ENCODE measurements at places on chromosomes 2 and 18.

GRCh38 chr2:191783416-191783815 is 63.5 kb downstream of the CAVIN2 start:
- DNase-seq = peak; percentile 29

GRCh38 chr2:196372811-196373664 is 201.7 kb upstream of the STK17B start:
- no peak for DNase-seq

- no peak for DNase-seq
Measured at GRCh38 chr18:56374007-56374655, 264.3 kb downstream of the TXNL1 start.

DNA sequence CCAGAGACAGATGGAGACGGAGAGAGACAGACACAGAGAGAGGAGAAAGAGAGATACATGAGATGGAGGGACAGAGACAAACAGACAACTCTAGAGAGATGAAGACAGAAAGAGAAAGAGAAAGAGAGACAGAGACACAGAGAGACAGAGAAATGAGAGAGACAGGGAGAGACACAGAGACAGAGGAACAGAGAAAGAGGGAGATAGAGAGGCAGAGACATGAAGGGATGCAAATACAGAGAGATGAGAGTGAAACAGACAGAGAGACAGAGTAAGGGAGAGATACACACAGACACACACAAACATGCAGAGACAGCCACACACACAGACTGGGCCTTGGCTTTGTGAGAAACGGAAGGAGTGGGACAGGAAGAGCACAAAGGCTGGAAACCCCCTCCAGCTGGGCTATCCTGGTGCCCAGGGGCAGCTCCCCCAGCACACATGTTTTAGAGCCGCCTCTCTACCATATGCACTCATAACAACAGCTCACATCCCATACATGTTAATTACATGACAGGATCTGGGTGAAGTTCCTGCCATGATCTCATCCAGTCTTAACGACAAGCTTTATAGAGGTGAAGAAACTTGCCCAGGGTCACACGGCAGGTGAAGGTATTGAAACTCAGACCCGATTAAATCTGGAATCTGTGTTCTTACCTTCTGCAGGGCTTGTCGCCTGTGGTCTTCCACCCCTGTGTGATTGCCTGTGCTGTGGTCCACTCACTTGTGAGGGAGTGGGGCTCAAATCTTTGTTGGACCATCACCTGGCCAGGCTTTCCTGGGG is 32.4 kb downstream of the IL18R1 start:
- DNase-seq = peak; percentile 75

DNA sequence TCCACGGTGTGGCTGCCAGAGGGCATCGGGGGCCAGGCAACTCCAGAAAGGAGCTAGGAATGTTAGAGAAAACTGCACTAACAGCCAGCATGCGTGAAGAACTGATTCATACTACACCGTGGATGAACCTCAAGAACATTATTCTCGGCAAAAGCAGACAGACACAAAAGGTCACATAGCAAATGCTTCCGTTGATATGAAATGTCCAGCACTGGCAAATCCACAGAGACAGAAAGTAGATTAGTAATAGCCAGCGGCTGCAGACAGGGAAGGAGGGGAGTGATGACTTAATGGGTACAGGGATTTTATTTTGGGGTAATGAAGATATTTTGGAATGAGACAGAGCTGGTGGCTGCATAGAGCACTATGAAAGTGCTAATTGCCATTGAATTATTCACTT is 37.4 kb downstream of the SCTR start:
- DNase-seq = no peak

GRCh38 chr2:48934807-48935206 is 179.3 kb upstream of the LHCGR start:
- DNase-seq = no peak

GRCh38 chr2:44944102-44944951 is 2.8 kb downstream of the SIX3 start:
- no peak for DNase-seq

DNA sequence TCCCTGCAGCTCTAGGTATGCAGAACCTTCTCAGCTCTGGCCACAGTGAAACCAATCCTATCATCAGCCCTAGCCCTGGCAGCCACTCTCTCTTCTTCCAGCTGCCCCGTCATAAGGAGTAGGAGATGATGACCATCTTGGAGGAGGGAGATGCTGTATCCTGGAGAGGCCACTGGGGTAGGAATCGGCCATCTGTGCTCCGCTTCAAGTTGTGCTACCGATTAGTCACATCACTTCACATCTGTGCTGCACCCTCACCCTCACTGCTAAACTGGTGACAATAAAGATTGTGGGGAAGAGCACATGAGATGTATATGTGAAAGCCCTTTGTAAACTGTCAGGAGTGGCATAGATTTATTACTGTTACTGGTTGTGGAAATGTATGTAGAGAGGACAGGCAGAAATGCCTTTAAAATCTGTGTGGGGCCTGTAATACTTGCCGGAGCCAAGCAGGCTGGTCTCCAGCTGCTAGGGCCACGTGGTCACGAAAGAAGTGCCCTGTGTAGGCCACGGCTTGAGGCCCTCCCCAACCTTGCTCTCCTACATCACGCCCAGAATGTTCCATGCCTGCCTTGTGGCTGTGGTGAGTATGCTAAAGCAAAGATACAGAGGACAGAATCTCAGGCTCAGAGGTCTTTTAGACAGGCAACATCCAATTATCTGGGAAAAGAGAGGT is 236.8 kb downstream of the CLIP4 start:
- DNase-seq = no peak

DNA sequence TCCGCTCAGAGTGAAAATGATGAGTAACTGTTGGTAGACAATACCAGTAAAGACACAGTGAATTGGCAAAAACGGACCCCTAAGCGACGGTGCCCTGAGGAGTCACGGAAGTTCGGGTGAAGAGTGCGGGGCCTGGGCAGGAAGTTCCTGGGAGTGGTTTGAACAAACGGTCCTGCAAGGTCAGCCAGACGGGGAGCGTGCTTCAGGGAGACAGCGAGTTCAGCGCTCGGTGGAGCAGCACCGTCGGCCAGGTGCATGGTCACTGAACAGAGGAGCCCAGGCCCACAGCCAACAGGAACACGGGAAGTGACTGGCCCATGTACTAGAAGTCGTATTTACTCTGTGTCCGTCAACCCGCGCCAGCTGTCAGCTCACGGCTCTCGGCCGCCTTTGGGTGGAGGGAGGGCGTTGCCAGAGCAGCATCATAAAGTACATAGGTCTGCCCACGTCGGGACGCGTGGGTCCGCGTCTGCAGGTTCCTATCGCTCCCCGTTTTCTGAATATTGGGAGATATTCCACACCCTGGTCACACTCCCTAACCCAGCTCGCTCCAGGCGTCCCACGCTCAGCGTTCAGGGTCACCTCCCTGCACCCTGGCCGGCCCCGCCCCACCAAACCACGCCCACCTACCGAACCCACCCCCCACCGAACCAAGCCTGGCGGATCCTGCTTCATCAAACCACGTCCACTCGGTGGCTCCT is 75.6 kb upstream of the UXS1 start:
- peak; percentile 26 for DNase-seq

DNA sequence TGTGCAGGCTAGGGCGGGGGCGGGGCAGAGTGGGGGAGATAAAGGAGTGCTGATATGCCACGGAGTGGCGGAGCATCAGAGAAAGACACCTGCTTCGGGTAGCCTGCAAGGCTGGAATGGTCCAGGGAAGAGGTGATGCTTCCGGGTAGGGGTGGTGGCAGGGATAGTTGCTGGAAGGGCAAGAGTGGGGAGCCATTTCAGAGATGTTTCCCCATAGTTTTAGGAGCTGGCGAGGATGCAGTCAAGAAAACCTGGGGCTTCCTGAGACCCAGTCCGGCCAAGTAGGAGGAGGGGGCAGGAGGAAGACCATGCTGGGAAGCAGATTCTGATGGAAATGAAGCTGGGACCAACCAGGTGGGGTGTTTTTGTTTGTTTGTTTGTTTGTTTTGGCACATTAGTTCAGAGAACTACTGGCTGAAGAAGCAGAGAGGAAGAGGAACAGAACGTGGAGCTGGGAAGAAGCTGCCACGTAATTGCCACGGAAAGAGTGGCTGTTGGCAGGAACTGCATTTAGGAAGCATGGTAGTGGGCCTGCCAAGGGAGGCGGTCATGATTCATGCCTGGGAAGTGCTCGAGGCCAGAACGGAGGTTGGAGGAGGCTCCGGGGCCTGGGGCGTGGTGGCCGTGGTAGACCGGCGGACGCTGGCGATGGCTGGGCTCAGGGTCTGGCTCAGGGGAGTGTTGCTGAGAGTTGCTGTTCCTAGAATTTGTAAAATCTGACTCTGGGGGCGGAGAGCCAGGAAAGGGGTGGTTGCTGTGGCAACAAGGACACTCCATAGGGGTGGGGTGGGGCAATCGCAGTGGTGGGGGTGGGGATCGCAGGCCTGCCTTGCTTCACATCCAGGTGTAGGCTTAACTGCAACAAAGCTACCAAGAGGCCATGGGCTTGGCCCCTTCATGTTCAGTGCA is 8.6 kb upstream of the INPP5D start:
- no peak for DNase-seq

DNA sequence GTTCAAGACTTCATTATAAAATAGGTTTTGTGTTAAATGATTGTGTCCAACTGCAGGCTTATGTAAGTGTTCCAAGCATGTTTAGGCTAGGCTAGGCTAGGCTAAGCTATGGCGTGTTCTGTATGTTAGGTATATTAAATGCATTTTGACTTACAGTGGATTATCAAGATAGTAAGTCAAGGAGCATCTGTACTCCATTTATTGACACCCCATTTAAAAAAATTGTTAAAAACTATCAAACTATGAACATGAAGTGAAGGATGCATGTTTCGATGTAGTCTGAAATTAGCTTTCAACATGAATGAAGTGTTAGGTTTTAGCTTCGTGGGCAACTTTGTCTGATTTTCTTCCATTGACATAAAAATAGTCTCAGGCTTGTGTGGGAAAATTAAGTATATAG is 290.5 kb downstream of the PARD3B start:
- DNase-seq = no peak

GRCh38 chr2:83949361-83949760 is 509.7 kb downstream of the SUCLG1 start:
- DNase-seq = no peak

DNA sequence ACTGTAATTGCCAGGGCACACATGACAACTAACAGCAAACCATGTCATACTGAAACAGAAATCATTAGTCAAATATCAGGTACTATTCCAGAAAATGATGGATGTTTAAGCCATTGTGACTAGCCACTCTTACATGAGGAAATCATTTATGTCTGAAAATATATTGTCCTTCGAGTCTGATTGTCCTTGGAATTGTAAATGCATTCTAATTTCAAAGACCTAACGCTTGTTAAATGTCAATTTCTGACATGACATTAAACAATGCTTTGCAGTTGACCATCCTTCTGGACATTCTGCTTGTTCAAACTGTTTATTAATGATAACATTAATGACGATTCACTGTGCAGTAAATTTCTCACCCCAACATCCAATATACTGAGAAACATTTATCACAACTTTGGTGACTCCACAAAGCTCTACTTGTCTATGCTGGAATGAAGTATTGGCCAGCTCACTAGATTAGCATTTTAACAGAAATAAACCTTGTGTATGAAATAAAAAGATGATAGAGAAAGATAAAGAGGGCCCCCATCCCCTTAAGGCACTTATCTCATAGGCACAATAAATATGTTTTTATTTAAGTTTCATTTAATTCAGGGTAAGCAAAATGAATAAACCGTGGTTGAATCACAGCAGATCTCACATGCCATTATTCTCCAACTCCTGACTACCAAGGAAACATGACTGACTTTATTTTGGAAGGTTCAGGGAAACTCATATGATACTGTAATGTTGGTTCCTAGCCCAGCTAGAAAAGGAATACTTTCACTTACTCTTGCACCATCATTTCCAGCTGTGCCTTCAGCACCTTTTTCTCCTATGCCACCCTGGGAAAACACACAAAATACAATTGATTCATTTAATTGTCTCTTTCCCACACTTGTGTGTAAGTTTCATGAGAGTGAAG is 82.3 kb downstream of the COL3A1 start:
- no peak for DNase-seq

DNA sequence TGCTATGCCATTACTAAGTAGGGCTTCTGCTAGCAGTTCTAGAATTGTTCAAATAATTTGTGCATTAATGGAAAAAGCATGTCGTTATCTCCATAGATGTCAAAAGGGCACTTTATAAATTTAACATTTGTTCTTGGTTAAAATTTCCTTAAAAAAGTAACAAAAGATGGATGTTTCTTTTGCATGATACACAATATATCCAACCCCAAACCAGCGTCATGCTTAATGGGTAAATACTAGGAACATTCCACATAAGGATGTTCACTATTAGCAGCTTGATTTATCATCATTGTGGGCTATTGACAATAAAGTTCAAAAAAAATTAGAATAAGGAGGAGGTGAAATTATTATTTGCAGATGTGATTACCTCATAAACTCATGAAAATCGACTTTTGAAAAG is 79.7 kb downstream of the GREB1L start:
- no peak for DNase-seq

- peak; percentile 56 for DNase-seq
Measured at GRCh38 chr2:157751462-157752058, 122.9 kb upstream of the ACVR1C start.

- DNase-seq = peak; percentile 6
Measured at GRCh38 chr2:33322612-33323011, 153.8 kb upstream of the RASGRP3 start.

DNA sequence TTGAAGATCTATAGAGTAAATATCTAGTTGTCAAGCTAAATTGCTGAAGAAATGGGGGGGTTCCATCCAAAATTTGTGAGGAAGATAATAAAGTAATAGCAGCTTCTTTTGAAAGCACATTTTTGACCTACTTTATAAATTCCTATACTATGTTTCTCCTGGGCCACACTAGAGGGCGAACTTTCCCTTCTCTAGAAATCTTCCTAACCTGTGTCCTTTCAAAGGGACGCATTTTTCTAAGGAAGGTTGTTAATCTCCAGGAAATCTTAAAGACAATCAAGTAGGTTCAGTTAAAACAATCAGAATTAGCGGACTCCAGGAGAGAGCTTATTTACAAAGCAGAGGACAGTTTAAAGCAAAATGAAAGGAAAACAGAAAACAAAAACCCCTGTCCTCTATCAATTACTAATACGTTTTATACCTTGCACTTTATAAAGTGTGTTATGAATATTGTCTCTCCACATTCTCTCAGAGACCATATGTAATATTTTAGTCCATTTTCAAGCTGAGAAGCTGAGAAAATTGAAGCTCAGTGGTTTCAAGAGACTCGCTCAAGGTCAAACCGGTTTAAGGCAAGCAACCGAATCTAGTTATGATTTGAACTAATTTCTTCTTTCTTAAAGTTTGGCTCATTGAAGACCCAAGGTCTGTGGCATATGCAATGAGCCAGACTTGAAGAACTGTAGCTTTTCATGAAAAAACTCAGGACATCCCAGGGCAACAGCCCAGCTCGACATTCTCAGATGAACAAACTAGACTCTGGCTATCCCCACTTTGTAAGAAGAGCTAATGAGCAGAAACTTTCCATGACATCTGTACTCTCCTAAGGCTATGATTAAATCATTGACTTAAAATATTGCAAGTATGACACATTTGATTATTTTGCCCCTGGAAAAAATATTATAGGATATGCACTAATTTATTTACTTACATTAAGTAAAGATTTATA is 273.6 kb downstream of the PAX3 start:
- DNase-seq = peak; percentile 35

- DNase-seq = no peak
Measured at GRCh38 chr2:152372438-152372984, 37.5 kb downstream of the FMNL2 start.

Measured in GM12865 (cell line).